A549 treated with GW870086 at 1 μM for 4 hours (cell line): ENCODE measurements at places on chromosomes 7 and 10. TPM values are rescaled to one million over a fixed set of nuclear protein-coding genes. Genes with fewer than 3 reads are reported as not detected.

Gene KCNIP2
- 0.79 to 0.95 TPM (median 0.81 TPM) in 4 of 5 replicates, not detected in the other for total RNA-seq

Gene SH3PXD2A
- 0.82 to 1.7 TPM (median 1.5 TPM) in 5 replicates for total RNA-seq

Gene TMEM225B
- total RNA-seq = 0.91 to 1.6 TPM (median 1.0 TPM) in 5 replicates

Gene ICA1
- total RNA-seq = 0.74 to 1.4 TPM (median 1.1 TPM) in 5 replicates

Gene GARIN1A
- 0.25 to 0.73 TPM (median 0.53 TPM) in 5 replicates for total RNA-seq

Gene CYP2C19
- total RNA-seq = 0.05 TPM in 1 of 5 replicates, not detected in the others

Gene ECD
- 25.4 to 30.2 TPM (median 27.6 TPM) in 5 replicates for total RNA-seq

Gene TAS2R3
- 0.14 TPM in 1 of 5 replicates, not detected in the others for total RNA-seq

Gene UNC5B
- total RNA-seq = 1.8 to 2.0 TPM (median 1.9 TPM) in 5 replicates

Gene GRM3
- total RNA-seq = not detected in 5 replicates

Gene TMEM229A
- not detected in 5 replicates for total RNA-seq
